ENCODE measurements at places on chromosomes 4 and X.

DNA sequence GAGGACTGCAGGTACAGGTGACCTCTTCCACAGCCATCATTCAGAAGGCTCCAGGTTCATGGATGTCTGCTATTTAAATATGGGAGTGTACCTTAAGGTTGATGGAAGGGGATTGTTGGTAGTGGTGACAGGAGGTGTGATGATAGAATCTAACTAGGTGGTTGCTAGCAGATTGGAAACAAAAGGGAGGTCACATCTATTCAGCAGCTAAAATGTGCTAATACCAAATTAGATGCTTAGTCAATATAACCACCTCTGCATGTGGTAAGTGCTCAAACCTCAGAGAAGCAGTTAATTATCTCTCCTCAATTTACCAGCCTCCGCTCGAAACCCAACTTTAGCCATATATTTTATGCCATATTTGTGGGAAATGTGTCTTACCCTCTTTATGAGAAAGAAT, 98.7 kb upstream of the CCSER1 start:
- no peak for DNase-seq

GRCh38 chr4:136909626-136910025, 622.7 kb downstream of the PCDH18 start:
- no peak for DNase-seq

- DNase-seq, result no peak
Observed at GRCh38 chr4:70533791-70534190, 15.4 kb downstream of the AMTN start.

GRCh38 chr4:10153161-10153560, 36.6 kb upstream of the WDR1 start:
- DNase-seq, result no peak

GRCh38 chrX:1097328-1097727, 115.1 kb downstream of the CRLF2 start:
- no peak for DNase-seq

- no peak for DNase-seq
Observed at GRCh38 chr4:79964400-79965211, 108.4 kb downstream of the ANTXR2 start.

DNA sequence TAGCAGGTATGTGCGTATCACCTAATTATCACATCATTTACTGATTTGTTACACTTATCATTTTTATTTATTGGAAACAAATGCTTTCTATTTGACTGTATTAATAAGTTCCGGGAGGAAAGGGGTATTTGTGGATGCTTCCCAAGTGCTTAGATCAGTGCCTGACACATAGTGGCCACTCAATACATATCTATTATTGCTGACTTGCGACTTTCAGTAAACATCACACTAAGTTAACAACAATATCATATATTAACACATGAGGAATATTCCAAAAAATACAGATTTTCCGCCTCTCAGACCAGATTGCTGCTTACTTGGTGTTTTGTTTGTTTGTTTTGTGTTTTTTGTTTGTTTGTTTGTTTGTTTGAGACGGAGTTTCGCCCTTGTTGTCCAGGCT, 52.6 kb upstream of the ZFP42 start:
- DNase-seq, result no peak

DNA sequence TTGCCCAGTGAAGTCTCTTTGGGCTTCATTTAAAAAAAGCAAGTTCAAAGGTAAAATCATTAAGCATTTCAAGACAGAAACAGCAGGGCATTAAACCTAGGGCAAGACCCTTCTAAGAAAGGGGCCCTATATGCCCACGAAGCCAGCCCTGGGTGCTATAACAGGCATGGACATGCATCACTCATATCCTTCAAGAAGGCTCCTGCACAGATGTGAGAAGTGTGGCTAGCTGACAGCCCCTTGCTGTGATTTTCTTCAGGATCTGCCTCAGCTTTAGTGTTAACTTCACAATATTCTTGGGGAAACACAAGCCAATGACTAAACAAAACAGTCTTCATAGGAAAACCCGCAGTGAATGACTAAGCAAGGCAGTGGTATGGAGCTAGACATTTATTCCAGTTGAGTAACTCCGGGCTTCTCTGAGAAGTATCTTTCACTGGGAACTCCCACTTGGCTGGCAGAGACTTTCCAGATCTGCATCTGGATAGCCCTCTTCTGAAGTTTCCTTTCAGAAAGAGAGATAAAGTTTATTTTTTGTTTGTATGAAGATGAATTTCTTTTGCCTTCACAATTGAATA, 11.9 kb upstream of the MAOA start:
- peak; percentile 57 for DNase-seq

DNA sequence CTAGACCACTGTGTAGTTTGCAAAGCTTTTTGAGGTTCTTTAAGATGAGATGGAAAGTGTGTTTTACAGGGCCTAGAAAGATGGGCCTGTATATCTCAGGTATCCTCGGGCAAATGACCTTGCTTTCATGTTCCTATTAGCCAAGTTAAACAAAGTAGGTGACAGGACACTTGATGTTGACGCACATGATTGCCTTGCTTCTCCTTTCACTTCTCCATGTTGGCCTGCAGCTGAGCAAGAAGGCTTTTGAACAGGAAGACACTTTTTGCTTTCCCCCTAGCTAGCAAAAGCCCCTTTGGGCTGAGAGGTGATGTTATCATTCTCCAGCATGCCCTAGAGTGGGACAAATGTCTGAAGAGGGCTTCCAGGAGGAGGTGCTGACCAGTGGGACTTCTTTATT, 202.1 kb downstream of the GPC3 start:
- DNase-seq, result no peak

- DNase-seq, result no peak
Observed at GRCh38 chrX:55210931-55211677, 9.0 kb upstream of the PAGE5 start.

DNA sequence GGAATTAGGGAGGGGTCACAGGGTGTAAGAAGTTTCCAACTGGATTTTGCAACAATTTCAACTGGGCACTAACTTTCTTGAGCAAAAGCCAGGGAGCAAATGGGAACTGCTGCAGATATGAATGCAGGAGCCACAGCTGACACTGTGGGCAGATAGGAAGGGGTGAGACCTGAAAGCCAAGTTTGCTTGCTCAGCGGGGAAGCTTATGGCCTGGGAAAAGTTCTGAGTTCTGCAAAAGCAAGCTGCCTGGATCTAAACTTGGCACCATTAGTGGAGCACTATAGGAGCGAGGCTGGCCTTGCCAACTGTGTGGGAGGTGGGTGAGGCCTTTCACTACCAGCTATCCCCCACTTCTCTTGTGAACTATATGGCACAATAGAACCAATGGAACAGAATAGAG, 11.1 kb downstream of the CYSLTR1 start:
- DNase-seq, result no peak

DNA sequence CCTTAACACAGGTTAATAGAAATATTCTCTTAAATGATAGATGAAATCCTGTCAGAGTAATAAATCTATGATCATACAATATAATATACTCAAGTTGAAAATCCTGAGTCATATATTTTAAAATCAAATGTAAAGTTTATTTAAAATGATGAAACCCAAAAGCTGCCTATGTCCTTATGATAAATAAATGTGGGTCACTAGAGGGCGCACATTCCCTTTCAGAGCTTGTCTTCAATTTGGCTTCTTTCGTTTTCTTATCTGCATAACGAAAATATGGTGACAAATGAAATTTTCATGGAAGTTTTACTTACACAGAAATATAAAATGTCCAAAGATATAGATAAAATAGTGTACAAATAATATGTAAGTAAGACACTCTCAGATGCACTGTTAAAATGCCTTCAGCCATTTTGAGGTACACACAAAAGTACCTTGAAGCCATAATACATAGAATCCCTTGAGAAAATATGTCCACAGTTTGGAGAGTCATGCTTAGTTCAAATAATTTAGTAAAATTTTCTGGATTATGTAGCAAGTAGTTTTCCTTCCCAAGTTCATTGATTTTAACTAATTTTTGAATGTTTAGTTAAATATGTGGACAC, 680.4 kb downstream of the DMD start:
- DNase-seq, result peak; percentile 26

- DNase-seq, result peak; percentile 31
Observed at GRCh38 chr4:26916195-26916594, 55.6 kb downstream of the STIM2 start.

DNA sequence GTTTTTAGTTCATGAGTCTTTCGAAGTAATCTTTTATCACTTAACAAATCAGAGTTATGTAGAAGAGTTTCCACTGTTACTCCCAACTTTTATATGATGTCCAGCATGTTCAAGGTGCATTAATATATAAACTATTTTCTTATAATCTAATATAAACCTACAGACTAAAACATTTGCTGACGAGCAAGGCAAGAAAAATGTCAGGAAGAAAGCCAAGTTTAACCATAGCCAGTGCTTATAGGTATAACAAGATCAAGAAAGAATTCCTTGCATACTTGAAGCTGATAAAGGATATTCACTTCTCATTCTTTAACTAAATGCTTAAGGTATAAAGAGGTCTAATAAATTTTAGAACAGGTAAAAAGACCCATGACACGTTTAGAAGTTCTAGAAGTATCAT, 167.7 kb downstream of the NPNT start:
- DNase-seq, result peak; percentile 52

DNA sequence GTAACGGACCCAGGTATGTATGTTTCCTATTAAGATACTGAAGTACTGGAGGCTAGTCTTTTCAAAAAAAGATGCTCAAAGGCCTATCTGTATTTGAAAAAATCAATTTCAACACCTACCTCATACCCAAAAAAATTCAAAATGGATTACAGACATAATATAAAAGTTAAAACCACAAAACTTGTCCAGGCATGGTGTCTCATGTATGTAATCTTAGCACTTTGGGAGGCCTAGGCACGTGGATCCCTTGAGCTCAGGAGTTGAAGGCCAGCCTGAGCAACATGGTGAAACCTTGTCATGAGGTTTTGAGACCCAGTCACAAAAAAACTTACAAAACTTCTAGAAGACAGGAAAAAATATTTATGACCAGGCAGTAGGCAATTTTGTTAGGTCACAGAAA, 16.7 kb downstream of the RBMX start:
- no peak for DNase-seq

DNA sequence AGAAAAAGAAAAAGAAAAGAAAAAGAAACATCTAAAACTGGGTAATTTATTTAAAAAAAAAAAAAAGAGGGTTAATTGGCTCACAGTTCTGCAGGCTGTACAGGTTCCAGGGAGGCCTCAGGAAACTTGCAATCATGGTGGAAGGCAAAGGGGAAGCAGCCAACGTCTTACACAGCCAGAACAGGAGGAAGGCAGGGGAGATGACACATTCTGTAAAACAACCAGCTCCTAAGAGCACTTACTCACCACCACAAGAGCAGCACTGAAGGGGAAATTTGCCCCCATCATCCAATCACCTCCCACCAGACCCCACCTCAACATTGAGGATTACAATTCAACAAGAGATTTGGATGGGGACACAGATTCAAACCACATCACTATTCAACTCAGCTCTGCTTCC, 36.8 kb upstream of the TMEM184C start:
- DNase-seq, result peak; percentile 40

DNA sequence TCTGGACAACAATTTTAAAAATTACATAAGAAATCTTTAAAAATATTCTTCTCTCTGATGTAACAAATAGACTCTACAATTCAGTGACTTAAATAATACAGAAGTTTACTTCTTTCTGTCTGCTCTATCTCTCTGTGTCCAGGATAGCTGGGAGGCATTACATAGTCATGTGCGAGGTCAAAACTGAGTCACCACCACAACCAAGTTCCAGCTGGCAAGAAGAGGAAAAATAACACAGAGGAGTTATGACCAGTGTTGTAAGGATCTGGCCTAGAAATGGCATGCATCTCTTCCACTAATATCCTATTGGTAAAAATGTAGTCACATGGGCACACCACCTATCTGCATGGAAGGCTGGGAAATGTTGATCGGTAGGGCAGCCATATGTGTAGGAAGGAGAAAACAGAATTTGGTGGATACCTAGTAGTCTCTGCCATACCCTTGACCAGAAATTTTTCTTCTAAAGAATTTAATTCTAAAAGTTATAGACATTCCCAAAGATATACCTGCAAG, 39.4 kb upstream of the WDFY3 start:
- DNase-seq, result peak; percentile 72

- no peak for DNase-seq
Observed at GRCh38 chr4:178881937-178882336, 1439.7 kb upstream of the AGA start.

DNA sequence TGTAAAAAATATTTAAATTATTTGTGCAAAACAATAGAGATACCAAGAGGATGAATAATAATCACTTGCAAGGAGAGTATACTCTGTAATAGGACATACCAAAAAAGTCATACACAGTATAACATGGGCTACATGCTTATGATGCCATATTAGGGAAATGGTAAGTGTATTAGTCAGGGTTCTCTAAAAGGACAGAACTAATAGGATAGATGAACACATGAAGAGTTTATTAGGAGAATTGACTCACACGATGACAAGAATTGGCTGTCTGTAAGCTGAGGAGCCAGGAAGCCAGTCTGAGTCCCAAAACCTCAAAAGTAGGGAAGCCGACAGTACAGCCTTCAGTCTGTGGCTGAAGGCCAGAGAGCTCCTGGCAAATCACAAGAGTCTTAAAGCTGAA, 151.2 kb downstream of the DTHD1 start:
- DNase-seq, result peak; percentile 66

GRCh38 chr4:151226004-151226932, 50.7 kb upstream of the PRSS48 start:
- DNase-seq, result peak; percentile 89

GRCh38 chr4:96566755-96567154, 726.9 kb downstream of the PDHA2 start:
- DNase-seq, result no peak

- DNase-seq, result no peak
Observed at GRCh38 chr4:145041378-145041777, 56.6 kb downstream of the ANAPC10 start.

GRCh38 chr4:24753519-24753918, 41.9 kb upstream of the SOD3 start:
- peak; percentile 42 for DNase-seq

DNA sequence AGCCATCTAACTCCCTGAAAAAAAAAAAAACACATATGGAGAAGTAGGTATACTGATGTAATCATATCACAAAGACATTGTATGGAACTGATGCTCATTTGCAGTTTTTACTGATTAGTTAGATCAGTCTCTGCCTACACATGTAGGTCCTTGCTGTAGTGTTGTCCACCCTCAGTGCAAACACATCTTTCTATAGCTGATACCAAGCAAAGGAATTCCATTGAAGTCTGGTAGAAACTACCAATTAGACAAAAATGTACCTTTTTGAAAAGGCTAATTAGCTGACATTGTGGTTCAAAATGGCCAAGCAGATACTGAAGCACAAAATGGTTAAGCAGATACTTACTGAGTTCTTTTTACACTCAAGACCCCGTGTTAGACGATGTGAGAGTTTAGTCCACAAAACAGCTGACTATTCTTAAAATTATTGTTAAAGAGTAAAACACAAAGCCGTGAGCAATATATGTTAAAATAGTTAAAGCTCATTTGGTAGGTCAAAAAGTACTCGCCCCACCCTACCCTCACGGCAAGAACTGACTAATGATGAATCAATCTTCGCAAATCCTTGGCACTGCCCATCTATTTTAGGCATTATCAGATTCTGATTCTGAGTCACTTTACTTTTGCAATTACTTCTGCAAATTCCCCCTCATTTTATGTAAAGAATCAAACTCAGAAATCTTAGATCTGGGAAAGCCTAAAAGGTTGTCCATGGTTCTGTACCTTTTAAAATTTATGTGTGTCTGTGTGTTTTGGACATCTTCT, 40.4 kb downstream of the COL4A6 start:
- DNase-seq, result peak; percentile 20

GRCh38 chr4:73947239-73947985, 34.4 kb downstream of the PF4 start:
- no peak for DNase-seq

- peak; percentile 85 for DNase-seq
Observed at GRCh38 chr4:53734584-53735353, 143.5 kb upstream of the LNX1 start.
